ENCODE measurements at places on chromosomes 5 and 9. TPM values are rescaled to one million over a fixed set of nuclear protein-coding genes. Genes with fewer than 3 reads are reported as not detected.

SLC34A1 gene
- not detected for total RNA-seq

MYMK gene
- not detected for total RNA-seq

PCDHA4 gene
- 1.1 TPM for total RNA-seq

CNTNAP3B gene
- 15.8 TPM for total RNA-seq

RAD1 gene
- total RNA-seq, result 30.3 TPM

SV2C gene
- total RNA-seq, result not detected

AGXT2 gene
- total RNA-seq, result not detected

MARCOL gene
- total RNA-seq, result not detected

RIGI gene
- total RNA-seq, result 2.4 TPM

INSYN2B gene
- total RNA-seq, result 0.13 TPM

ANKRD20A1 gene
- 0.51 TPM for total RNA-seq

TUSC1 gene
- 6.1 TPM for total RNA-seq

HMMR gene
- total RNA-seq, result 21.5 TPM

ACSL6 gene
- 0.22 TPM for total RNA-seq

CRHBP gene
- total RNA-seq, result 0.16 TPM

THBS4 gene
- 0.23 TPM for total RNA-seq

IRGM gene
- 0.18 TPM for total RNA-seq

UHRF2 gene
- 28.9 TPM for total RNA-seq

SELENOP gene
- 0.18 TPM for total RNA-seq

ARRDC3 gene
- 5.8 TPM for total RNA-seq

PHF24 gene
- total RNA-seq, result 0.14 TPM

RAI14 gene
- 47.6 TPM for total RNA-seq

ZNF169 gene
- total RNA-seq, result 1.9 TPM

OR1Q1 gene
- not detected for total RNA-seq

ZCCHC9 gene
- 32.2 TPM for total RNA-seq

PTGES gene
- total RNA-seq, result 149 TPM

TSLP gene
- total RNA-seq, result not detected

SETX gene
- total RNA-seq, result 19.8 TPM

GALT gene
- total RNA-seq, result 15.0 TPM

ANXA2R gene
- 3.7 TPM for total RNA-seq

EIF4E1B gene
- not detected for total RNA-seq

ZDHHC11B gene
- total RNA-seq, result 1.1 TPM

ADRA1B gene
- total RNA-seq, result 20.4 TPM

FBP1 gene
- total RNA-seq, result not detected

BARX1 gene
- 12.8 TPM for total RNA-seq
